ENCODE measurements at places on chromosomes 16 and 17.

GRCh38 chr17:7651665-7652387, 1.1 kb downstream of the ATP1B2 start:
- DNase-seq, result no peak

DNA sequence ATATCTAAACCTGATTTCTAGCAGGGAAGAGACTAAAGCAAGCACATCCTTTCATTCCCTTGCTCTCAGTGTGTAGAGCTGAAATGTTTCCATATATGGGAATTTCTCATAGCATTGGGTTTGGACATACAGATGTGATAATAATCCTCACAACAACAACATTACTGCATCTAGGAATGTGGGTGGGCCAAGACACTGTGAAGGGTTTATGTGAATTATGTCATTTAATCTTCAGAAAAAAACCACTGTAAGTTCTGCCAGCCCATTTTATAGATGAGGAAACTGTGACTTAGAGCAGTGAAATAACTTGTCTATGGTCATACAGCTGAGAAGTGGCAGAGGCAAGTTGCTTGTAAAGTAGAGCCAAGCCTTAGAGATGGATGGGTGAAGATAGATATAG, 5.2 kb downstream of the OMG start:
- DNase-seq, result no peak

DNA sequence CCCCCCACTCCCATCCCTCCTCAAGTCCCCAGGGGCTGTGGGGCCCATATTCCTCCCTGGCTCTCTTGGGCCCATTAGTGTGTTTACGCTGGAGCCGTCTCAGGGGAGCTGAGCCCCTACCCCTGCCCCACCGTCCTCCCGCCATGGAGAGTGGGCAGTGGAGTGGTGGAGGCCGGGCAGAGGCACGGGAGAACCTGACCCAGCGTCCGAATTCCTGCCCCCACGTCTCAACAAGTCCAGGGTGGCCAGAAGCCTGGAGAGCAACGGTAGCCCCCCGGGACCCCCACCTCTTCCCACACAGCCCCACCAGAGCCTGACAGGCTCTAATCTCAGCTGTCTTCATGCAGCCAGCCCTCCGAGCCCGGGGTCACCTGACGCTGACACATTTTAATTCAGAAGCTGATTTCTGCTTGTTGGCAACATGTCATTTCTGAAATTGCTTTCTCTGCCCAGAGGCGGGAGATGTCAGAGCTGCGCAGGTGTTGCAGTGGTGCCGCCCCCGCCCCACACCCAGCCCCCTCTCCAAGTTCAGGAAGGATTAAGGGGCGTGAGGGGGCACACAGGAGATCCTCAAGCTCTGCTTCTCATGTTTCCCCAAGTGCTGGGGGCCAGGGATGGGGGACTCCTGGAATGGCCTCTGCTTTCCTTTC, 32.6 kb downstream of the WNT9B start:
- no peak for DNase-seq

DNA sequence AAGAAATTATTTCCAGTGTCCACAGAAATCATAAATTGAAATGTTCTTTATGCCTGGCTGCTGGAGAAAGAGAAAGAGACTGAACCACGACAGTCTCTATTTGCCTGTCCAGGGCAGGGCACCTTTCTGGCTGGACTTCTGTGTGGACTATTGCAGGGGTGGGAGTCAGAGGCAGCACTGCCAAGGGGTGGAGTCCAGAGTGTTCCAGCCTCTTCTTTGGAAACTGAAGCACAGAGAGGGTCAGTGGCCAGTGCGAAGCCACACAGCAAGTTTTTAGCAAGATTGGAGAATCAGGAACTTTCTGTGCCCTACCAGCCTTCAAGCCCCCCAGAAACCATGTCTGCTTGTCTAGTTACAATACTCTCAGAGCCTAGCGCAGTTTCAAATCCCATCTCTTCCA, 15.3 kb downstream of the KCNG4 start:
- DNase-seq, result no peak

GRCh38 chr17:7173687-7174602, 5.2 kb downstream of the ASGR1 start:
- DNase-seq, result peak; percentile 67

DNA sequence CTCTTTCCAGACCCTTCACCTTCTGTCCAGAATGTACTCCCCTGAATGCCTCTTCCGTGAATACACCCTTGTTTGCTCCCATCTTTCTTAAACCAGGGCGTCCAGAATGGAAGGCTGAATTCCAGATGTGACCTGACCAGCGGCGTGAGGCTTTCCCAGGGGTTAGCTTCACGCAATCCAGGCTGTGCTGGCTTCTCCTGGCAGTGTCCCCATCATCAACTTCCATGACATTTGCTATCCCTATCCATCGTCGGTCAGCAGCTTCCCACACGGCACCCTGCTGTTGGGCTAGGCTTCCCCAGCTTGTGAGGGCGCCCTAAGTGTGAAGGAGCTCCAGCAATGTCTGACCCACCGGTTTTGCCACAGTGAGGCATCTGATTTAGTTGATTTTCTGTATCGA, 339.8 kb upstream of the TNRC6C start:
- DNase-seq, result no peak

- DNase-seq, result no peak
These were observed 75.2 kb upstream of the METTL9 start for GRCh38 chr16:21524068-21524751.

GRCh38 chr16:11051879-11052808, 107.8 kb downstream of the CLEC16A start:
- DNase-seq, result peak; percentile 63

- no peak for DNase-seq
These were observed 112.0 kb downstream of the AXIN2 start for GRCh38 chr17:65449495-65449894.

DNA sequence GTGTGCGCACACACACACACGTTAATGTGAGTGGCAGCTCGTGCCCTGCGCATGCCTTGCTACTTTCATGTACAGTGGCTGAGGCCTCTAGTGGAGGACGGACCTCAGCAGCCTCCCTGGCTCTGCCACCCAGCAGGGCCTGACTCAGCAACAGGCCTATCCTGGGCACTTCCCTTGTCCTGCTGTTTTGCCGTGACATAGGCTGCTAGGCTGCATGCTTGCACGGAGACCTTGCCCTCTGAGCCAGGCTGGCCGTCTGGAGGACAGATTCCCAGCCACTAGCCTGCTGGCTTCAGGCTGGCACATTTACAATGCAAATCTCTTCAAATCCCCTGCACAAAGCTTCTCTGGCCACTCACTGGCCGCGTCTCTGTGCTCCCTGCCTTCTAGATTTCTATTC, 9.5 kb downstream of the RNF213 start:
- no peak for DNase-seq

GRCh38 chr17:45293413-45294211, 23.2 kb downstream of the MAP3K14 start:
- no peak for DNase-seq

DNA sequence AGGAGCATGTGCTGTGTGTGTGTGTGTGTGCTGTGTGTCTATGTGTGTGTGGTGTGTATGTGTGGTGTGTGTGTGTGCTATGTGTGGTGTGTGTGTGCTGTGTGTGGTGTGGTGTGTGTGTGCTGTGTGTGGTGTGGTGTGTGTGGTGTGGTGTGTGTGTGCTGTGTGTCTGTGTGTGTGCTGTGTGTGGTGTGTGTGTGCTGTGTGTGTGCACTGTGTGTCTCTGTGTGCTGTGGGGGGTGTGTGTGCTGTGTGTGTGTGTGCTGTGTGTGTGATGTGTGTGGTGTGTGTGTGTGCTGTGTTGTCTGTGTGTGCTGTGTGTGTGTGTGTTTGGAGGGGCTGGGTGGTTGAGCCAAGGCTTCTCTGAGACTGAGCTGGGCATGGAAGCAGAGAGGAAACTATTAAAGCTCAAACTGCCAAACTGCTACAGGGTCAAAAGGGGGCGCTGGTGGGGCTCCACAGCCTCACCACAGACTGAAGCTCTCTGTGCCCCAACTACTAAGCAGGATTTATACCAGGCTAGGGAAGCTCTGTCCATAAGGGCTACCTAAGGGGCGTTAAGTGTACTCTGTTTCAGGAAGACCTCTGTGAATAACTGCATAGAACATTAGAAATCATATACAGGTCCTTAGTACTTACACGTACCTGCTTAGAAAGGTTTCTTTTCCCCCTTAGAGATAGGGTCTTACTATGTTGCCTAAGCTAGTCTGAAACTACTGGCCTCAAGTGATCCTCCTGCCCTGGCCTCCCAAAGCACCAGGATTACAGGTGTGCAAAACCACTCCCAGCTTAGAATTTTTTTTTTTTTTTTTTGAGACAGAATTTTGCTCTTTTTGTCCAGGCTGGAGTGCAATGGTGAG, 27.8 kb upstream of the GHDC start:
- peak; percentile 78 for DNase-seq

DNA sequence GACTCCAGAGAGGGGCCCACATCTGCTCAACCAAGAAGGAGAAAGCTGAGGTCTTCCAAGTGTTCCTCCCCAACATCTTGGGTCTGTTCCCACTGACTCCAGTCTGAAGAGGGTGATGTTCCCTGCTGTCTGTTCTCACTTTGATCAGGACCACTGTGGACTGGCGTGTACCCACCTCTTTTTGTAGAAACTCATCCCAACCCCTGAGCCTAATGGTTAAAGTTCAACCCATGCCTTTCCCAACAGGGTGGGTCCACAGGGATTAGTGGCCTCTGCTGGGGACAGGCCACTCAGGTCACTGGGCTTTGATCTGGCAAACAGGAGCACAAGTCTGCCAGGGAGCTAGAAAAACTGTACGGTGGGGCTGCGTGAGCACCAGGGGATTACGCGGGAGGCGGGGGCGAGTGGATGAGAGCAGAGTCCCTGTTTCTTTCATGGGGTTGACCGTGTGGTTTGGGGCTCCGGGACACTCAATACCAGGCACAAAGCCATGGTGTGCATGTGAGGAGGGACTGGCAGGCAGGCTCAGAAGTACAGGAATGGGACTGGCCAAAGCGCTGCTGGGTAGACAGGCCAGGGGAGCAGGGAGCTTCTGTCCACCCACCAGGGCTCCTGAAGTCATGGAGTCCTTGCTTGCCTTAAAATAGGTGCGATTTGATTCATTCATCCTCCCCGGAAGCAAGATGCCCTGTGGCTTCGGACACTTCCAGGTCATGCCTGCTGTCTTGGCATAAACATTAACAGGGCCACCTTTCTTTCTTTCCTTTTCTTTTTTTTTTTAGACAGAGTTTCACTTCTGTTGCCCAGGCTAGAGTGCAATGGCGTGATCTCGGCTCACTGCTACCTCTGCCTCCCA, at the start of gene CA5A:
TSS of gene CA5A (minus strand) at position 155 of the 856 bp plus-strand sequence. CDS start at position 76, 79 bp downstream.
- no peak for DNase-seq

DNA sequence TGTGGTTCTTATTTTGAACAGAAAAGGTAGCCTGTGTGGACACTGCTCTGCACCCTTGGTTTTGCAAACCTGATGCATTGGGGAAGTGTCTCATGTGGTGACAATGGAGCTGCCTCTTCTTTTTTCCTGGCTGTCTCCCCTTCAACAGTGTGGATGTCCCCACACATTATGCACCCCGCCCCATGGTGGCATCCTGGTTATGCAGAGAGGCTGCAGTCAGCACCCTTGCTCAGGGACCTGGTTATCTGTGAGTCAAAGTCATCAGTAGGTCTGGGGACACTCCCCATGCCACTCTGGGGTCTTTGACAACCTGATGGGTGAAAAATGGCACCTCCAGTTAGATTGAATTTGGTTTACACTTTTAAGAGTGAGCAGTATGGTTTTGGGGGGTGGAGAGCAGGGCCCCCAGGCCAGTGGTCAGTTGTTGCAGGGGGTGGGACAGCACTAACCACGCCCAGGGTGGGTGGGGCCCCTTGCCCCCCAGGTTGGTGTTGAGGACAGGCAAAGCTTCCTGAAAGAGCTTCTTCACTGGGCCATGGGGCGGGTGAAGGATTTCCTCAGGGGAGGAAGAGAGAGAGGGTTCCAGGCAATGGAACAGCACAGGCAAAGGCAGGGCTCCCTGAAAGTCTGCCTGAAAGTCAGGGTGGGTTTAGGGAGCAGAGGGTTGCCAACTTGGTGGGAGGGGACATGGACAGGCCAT, 24.6 kb upstream of the KCNJ12 start:
- no peak for DNase-seq

- no peak for DNase-seq
These were observed 10.7 kb downstream of the COL1A1 start for GRCh38 chr17:50190603-50191358.

DNA sequence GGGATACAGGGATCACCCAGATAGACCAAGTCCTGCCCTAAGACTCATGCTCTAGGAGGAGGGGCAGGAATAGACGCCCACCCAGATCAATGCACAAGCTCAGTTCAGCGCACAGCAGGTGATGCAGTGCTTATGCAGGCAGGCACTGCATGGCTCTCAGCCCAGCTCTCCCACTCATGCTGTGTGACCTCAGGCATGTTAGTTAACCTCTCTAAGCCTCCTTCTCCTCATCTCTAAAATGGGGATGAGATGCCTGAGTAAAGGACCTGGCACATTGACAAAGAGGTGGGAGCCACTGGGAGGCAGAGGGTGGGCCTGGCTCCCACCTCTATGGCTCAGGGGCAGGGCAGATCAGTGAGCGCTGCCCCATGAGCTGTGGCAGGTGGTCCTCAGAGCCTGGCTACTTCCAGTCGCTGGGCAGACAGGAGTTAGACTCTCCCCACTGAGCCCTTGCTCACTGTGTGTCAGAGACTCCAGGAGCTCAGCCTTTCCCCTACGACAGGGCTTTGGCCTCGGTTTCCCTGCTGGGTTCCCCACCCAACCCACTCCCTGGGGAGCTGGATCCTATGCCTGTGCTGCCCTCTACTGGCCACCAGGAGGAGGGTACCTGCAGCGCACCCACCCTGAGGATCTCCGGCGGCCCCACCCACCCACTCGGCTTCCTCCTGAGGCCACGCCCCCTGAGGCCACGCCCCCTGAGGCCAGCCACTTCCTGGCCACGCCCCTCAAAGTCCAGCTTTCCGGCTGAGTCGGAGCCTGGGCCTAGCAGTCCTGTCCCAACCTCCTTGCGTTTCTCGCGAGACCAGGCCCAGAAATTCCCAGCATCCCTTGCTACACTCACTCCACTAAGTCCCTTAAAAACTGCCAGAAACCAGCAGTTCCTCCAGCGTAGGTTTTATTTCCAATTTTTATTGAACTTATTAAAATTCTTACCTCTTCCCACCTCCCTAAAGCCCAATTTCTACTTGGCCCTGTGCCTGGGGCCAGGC, 196.1 kb downstream of the GSG1L start:
- peak; percentile 70 for DNase-seq

DNA sequence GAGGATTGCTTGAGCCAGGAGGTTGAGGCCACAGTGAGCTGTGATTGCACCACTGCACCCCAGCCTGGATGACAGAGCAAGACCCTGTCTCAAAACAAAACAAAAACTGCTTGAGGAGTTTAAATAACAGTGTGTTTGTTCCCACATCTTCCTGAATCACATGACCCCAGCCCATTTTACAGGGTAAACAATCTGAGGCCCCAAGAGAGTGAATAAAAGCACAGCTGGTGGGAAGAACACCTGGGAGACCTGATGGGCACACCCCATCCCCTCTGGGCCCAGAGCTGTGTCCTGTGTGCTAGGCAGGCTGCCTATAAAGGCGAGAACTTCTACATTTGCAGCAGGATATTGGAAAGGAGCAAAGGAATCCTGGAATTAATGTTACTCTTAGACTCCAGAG, 69.6 kb downstream of the PLXDC1 start:
- DNase-seq, result no peak

DNA sequence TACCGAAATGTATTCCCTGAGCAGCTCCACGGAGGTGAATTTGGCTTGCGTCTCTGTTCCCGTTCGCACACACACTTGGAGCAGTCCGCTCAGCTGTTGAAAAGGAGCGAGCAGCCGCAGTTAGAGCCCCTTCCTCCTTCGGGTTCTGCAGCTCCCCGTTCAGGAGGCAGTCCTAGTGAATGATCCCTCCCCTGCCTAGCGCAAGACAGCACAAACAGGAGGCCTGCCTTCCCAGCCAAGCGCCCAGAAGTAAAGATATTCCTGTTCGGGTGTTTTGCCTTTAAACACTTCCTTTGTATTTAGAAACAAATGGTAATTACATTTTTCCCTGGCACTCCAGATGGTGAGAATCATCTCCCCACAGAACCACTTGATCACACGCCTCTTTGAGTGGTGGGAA, 64.7 kb downstream of the ABCC12 start:
- DNase-seq, result no peak

Measured in GM20000 (cell line).